ENCODE measurements at places on chromosomes 3 and 15.

DNA sequence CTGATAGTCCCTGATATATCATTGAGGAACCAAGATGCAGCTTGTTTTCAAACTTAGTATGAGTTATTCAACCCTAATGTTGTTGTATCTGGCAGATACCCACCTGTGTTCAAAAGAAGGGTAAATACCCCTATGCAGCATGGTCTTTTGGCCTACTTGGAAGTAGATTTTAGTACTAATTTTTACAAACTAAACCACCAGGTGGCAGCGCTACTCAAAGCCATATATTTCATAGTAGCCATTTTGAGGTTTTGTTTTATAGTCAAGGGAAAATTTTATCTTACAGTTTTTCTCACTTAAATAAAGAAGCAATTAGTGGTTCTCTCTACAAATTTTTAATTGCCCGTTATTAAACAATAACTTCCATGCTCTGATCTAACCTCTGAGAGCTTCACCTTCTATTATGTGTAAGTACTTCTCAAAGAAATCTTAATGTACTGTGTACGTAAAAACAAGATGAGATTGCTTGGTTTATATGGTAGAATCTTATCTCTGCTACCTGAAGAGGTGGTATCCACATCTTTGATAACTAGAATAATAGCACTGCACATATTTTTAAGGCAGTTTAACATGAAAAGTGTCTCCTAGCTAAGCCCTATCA is 31.5 kb upstream of the MLF1 start:
- DNase-seq: no peak

DNA sequence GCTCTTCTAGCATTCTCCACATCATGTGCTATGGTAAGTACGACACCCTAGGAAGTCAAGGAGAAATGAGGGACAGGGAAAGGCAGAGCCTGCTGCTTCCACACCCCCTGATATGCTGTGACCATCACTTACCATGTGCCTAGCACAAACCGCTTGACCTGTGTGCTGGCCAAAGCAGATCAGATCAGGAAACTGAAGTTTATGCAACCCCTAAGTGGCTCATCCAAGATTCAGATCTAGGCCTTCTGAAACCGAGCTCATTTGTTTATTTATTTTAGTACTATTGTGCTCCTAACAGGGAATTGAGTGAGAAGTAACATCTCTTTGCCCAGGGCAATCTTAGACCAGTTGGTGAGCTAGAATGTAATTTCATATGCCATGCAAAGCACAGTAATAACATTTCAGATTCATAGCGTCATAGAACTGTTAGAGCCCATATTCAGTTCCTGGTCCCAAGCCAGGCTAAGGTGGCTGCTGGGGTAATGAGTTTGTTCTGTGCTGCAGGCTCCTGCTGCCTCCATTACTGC is at the start of gene RTP2:
TSS of gene RTP2 (minus strand) at position 51 of the 527 bp plus-strand sequence. CDS start 429 bp downstream, outside the sequence.
- DNase-seq: no peak

GRCh38 chr3:125367403-125368230 is 7.5 kb downstream of the ZNF148 start:
- no peak for DNase-seq

- no peak for DNase-seq
Observed at GRCh38 chr3:122824465-122825381, 29.9 kb downstream of the SLC49A4 start.

DNA sequence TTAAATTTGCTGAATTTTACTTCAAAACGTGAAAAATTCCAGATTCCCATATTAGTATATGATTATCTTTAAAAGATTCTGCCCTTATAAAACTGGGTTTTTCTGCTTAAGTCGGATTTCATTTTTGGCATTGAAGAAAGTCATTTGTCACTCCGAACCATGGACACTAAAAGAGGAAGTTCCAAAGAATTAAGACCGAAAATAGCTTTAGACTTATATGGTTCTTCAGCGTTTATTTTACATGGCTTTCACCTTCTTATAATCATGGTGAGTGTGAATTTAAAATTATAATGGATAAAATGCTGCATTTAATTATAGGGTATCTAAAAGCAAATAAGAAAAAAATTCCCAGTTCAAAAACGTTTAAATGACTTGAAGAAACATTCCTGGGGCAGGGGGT is 1.0 kb downstream of the C3orf38 start:
- DNase-seq: no peak

- DNase-seq: no peak
Observed at GRCh38 chr3:82082796-82083195, 321.4 kb upstream of the GBE1 start.

- DNase-seq: no peak
Observed at GRCh38 chr3:21436835-21437234, 314.2 kb downstream of the ZNF385D start.

DNA sequence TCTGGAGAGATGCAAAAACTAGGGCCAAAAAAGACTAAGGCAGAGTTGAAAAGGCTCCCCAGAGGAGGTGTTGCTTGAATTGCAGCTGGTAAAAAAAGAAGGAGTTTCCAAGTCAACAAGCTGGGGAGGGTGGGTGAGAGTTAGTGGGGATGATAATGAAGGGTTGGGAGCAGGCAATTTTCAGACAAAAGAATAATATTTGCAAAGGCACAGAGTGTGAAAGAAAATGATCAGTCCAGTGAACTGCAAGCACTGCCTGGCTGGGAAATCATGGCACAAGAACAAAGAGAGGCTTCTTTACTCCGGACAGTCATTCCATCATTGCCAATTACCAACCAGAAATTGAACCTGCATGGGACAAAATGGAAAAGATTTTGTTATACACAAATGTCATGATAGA is 42.2 kb downstream of the C3orf85 start:
- no peak for DNase-seq

- DNase-seq: no peak
Observed at GRCh38 chr15:56794165-56794552, 60.9 kb upstream of the ZNF280D start.

DNA sequence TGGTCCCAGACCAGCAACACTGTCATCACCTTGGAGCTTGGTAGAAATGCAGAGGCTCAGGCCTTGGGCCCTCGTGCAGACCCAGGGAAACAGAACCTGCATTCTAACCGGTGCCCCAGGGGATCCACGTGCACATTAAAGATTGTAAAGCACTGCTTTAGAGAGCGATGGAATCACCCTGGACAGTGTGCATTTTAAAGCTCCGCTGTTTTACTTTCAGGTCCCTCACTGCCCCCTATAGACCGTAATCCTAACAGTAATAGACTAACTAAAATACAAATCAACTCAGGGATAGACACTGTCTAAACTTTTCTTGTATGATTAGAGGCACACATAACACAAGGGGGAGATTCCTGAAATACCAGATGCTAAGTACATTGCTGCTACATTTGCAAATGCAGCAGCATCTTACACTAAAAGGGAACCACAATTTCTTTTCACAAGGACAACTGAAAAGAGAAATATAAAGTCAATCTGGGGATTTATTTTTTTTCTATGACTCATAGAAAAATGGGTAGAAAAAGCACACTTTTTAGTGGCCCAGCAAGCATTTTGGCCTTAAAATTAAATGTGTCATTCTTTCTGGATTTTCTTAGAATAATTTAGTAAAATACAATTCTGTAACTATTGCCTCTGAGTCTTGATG is 10.5 kb upstream of the SH3GL3 start:
- DNase-seq: no peak

GRCh38 chr3:3127432-3128010 is 781 bp downstream of the TRNT1 start:
- DNase-seq: no peak

DNA sequence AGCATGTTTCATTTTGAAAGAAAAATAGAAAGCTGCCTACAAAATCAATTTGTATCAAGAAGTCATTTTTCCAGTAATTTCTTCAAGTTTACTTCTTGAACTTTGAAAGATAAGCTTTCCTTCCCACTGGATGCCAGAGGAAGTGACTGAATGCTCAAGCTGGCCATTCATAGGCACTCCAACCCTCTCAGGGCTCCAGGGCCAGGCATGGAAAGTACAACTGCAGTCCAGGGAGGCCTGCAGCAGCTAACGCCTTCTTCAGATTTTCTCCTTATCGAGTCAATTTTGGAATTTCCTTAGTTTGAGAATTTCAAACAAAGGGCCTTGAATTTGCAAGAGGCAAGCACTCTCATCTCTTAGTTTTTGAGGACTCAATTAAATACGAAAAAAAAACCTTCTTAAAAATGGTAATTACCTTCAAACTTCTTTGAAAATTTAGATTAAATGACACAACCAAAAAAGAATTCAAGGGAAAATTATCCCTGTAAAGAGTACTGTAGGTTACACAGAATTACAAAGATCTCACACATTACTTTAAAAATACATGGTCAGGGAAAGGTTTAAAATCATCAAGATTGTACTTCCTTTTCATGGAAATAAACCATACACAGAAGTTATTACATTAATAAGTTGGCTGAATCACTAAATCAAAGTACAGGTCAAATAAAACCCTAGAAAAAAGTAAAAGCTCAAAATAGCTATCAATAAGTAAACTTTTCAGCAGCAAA is 2.5 kb downstream of the UBP1 start:
- no peak for DNase-seq

GRCh38 chr3:133023362-133023761 is 14.8 kb upstream of the TMEM108 start:
- no peak for DNase-seq

- DNase-seq: no peak
Observed at GRCh38 chr15:78263907-78264303, 457 bp upstream of the DNAJA4 start.

- DNase-seq: no peak
Observed at GRCh38 chr15:58393241-58393662, 38.5 kb upstream of the LIPC start.

- no peak for DNase-seq
Observed at GRCh38 chr15:70967646-70968045, 75.0 kb downstream of the LRRC49 start.

DNA sequence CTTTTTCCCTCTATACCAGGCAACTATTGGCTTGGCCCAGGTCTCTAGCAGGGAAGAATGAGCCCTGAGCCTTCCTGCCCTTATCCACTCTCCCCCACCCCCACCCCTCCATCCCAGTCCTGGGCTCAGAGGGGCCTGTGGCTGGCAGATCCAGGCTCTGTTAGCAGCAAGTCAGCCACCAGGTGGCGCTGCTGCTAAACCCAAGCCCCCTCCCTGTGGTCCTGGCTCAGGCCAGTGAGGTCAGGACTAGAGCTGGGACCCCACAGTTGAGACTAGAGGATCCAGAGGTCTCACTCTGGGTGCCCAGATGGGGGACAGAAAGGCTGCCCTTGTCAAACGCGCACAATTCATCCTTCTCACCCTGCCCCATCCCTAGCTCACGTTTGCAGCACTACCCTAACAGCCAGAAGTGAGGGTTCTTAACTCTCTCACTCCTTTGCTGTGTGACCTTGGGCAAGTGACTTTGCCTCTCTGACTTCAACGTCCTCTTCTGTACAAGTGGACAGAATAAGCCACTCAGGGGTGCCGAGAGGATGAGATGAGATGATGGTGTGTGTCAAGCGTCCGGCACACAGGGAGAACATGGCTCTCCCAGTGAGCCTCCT is 46.8 kb upstream of the SLC6A1 start:
- peak; percentile 79 for DNase-seq

DNA sequence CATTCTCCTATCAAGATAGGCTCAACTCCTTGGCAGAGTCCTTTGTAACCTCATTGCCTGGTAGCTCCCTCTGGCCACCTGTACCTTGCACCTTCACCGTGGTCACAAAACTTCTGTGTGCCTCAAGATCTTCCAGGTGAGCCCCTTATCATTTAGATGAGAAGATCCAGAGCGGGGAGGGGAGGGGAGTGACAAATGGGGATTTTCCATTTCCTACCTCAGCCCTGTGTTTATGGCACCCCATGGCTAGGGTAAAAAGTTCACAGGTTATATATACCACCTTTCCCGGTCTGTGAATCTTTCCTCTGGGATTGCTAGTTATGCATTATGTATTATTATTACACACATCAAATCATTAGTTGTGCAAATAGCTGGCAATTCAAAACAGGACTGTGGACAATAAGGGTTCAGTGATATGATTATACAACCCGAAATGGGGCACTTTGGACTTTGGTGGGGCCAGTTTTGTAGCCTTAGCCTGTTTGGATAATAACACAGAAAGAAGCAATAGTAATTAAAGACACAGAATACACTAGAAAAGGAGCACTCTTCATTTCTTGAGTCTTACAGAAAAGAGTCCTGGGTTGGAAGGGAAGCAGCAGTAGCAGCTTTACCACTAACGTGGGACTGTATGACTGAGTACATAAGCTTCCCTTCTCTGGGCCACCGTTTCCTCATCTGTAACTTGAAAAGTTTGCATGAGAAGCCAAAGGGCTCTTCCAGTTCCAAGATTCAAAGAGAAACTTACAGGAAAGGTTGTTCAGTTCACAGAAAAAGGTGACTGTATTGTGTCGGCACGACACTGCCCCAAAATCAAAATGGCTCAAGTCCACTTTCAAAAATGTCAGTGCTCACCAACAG is 7.1 kb downstream of the TLE3 start:
- DNase-seq: no peak

- DNase-seq: no peak
Observed at GRCh38 chr15:50358845-50359244, 3.8 kb upstream of the GABPB1 start.

- DNase-seq: no peak
Observed at GRCh38 chr15:91465086-91465485, 365.0 kb downstream of the SV2B start.

- no peak for DNase-seq
Observed at GRCh38 chr15:60381148-60381788, 16.5 kb downstream of the ANXA2 start.

GRCh38 chr3:29026286-29026685 is 254.6 kb upstream of the RBMS3 start:
- DNase-seq: no peak

GRCh38 chr3:54356261-54357045 is 234.1 kb downstream of the CACNA2D3 start:
- DNase-seq: no peak

- DNase-seq: no peak
Observed at GRCh38 chr15:83210619-83211018, 3.0 kb upstream of the HDGFL3 start.

GRCh38 chr3:50637011-50637410 is 20.1 kb downstream of the MAPKAPK3 start:
- DNase-seq: no peak

- peak; percentile 87 for DNase-seq
Observed at GRCh38 chr3:112642912-112643506, 2.1 kb upstream of the CCDC80 start.

DNA sequence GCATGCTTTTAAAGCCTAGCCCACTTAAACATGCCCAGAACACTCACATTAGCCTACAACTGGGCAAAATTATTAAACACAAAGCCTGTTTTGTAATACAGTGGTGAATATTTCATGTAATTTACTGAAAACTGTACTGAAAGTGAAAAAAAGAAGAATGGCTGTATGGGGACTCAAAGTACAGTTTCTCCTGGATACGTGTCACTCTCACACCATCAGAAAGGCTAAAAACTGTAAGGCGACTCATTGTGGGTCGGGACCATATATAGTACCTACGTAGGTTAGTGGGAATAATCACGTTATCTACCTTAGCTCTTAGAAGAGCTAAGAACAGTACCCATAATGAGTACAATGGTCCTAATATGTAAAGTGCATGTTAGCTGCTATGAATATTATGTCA is 80.2 kb upstream of the SPATA12 start:
- no peak for DNase-seq

GRCh38 chr15:100202309-100202960 is 139.3 kb downstream of the ADAMTS17 start:
- peak; percentile 12 for DNase-seq
